Activated T-cell treated with anti-CD3 and anti-CD28 coated beads for 24 hours (primary cell): ENCODE measurements at places on chromosomes 12 and 14.

GRCh38 chr12:79870916-79871315 lies 64.0 kb downstream of the PPP1R12A start:
- no peak for DNase-seq

- DNase-seq = no peak
These were observed 183.2 kb downstream of the TMEM117 start for GRCh38 chr12:44019118-44019517.

DNA sequence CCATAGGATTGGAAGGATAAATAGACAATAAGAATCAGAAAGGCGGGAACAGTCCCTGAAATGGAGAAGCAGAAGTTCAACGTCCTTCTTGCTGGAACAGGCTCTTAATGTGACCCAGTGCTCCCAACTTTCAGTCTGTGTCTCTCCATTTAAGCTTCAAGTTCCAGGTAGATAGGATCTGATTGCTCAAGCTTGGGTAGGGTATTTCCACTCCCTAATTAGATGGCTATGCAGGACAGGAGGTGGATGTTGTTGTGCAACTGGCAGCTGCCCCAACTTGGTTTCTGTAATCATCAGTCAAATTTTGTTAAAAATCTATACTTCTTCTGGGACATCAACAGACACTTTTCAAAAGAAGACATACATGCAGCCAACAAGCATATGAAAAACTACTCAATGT lies 266.2 kb downstream of the C12orf75 start:
- no peak for DNase-seq

DNA sequence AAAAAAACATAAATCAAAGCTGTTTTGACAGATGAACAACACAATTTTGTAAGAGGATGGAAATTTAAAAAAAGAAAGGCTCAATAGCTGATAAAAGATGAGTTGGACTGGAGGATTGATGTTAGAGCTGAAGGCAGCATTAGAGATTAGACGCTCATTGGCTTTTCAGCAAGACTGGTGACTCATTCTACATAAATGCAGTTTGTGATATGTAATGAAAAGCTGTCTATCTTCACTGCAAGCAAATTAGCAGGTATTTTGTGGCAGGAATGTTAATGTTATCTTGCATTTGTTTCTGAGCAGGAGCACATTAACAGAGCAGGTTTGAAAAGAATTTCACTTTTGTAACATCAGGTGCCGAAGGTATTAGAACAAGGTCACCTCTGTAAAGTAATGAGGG lies 442.7 kb upstream of the NOVA1 start:
- no peak for DNase-seq

DNA sequence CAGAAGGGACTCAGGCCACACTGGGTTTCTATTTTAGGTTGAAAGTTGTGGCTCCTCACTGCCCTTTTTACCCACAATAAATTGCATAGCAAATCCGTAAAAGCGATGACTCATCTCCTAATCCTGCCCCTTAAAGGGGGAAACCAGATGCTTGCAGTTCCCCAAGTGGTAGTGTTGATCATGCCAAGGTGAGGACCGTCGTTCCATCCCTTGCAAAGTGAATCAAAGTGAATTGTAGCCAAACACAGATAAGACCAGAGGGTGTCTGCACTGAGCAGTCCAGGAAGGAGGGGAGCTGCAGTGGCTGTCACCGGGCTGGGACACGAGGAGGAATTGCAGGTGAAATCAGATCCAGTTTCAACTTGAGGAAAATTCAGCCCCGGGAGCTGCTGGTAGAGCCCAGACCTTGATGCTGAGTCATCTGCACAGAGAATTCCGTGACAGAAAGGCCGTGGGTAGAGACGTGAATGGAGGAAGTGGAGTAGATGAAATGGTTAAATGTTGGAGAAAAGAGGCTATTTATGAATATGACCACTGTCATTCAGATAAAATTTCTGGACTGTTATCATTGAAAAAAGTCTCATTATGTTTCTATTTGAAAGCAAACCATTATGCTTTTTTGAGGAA lies 44.2 kb upstream of the MMP17 start:
- DNase-seq = no peak

GRCh38 chr12:92466391-92467305 lies 236.1 kb upstream of the PLEKHG7 start:
- no peak for DNase-seq

DNA sequence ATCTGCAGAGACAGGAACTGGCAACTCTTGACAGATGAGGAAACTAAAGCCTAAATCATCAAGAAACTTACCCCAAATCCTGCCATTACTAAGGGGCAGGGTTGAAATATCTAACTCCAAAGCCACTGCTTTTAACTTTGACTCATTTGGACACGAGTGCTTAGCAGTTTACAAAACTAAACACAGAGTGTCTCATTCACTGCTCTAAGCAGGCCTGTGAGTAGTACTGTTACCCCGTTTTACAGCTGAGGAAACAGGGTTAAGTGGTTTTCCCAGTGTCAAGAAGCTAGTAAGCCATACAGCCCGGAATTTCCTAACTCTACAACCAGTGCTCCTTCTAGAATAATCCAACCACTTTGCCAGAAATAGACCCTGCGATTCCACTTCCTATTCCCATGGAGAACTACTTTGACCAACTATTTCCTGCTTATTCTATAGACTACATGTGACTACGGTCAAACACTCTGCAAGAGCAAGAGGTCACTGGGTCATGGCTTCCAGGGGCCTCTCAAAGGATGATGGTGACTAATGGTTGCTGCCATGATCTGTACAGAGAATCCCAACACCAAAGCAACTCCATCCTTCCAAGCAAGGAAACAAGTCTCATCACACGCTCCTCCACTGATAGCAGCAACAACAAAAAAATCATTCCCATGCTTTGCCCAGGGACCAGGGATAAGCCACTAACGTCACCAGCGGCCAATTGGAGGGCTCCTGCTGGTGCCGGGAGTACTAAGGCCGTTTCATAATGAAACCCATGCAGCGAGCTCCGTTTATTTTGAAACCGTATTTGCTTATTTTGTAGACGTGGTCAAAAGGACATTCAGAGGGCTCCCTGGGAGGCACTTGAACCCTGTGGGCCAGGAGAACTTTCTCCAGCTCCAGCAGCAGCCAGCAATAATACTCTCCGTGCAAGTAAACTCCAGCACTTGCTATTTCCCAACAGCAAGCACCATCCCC lies 56.3 kb downstream of the NUAK1 start:
- no peak for DNase-seq

GRCh38 chr12:91866566-91866965 lies 279.1 kb downstream of the BTG1 start:
- no peak for DNase-seq

DNA sequence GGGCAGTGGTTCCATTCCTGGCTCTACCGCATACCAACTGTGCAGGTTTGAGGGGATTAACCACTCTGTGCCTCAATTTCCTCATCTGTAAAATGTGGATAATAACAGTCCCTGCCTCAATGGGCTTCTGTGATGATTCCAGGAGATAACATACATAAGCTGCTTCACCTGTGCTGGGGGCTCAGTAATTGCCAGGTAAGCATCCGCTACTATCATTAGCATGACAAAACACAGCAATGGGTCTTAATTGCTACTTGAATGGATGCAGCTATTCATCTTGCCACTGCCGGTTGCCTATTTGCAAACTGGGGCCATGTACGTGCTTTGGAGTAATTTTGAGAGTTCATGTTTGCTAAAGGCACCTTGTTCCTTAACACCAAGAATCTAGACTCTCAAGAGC lies 132.6 kb downstream of the TMEM132D start:
- no peak for DNase-seq

GRCh38 chr12:5562581-5562980 lies 130.7 kb downstream of the NTF3 start:
- DNase-seq = no peak

GRCh38 chr14:23344481-23344880 lies 8.2 kb downstream of the SLC22A17 start:
- DNase-seq = no peak

DNA sequence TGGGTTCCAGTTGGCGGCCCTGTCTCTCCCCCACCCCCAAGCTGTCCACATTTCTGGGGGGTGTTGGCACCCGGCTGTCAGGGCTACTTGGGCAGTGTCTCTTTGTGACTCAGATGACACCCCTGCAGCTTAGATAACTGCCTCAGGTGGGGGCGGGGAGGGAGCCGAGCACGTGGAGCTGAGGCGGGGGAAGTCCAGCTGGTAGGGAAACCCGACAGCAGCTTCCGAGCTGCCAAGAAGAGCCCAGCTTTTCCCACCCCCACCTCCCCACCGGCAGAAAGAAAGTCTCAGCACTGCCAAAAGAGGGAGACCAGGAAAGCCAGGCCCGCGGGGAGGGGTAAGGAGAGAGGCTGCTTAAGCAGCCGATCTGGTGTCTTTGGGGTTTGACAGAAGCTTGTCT lies 1.4 kb downstream of the LRTM2 start:
- DNase-seq = no peak

GRCh38 chr12:12583510-12584178 lies 21.0 kb upstream of the DUSP16 start:
- DNase-seq = no peak
